ENCODE measurements at places on chromosomes 12 and 14. TPM values are rescaled to one million over a fixed set of nuclear protein-coding genes. Genes with fewer than 3 reads are reported as not detected.

DNA sequence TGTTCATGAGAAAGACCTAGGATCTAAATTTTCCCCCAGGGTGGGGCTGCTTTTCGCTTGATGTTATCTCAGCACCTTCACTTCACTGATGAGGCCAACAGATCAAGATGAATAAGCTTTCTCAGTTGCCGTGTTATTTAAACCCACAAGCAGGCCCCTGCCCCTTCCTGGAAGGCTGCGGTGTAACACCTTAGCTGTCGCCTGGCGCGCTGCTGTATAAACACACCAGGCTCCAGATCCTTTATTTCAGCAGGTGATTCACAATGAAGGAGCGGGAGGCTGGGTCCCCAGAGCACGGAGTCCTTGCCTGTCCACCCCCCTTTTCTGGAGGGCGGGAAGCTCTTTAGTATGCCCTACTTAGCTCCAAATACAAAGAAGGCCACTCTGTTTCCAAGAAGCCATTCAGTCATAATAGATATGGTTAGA, 515.4 kb downstream of the FUT8 start:
- H3K4me1 ChIP-seq = no peaks in the 10 kb centered on the region
- no peak for DNase-seq
- H3K4me3 ChIP-seq = no peak overlapping the region
- no peaks in the 10 kb centered on the region for H3K27me3 ChIP-seq
- H3K36me3 ChIP-seq = no peaks in the 10 kb centered on the region
- no peak overlapping the region for H3K27ac ChIP-seq

Gene KIF26A
- 4.6 TPM for total RNA-seq

DNA sequence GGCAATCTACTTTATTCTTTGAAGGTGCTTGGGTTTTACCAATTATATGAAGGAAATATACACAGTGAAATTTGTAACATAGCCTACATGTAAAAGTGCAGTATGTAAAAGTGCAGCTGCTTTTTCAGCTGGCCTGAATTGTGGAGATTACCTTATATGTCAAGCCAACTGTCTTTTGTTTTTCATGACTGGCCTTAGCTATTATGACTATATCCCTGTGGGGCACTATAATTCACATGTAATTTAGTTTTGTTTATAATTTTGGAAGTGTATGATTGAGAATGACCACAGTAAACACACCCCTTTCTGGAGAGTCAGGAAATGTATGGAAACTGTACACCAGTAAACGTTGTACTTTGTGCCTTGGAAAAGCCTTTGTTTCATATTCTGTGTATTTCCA, 435.0 kb upstream of the STXBP6 start:
- no peak for DNase-seq
- H3K36me3 ChIP-seq = no peaks in the 10 kb centered on the region
- no peaks in the 10 kb centered on the region for H3K27me3 ChIP-seq
- no peak overlapping the region for H3K4me3 ChIP-seq
- no peaks in the 10 kb centered on the region for H3K4me1 ChIP-seq
- no peak overlapping the region for H3K27ac ChIP-seq

- DNase-seq = no peak
- no peaks in the 10 kb centered on the region for H3K4me1 ChIP-seq
- no peaks in the 10 kb centered on the region for H3K27me3 ChIP-seq
- H3K36me3 ChIP-seq = no peaks in the 10 kb centered on the region
- no peak overlapping the region for H3K4me3 ChIP-seq
Observed at GRCh38 chr14:51609251-51609954, 42.3 kb upstream of the FRMD6 start.

DNA sequence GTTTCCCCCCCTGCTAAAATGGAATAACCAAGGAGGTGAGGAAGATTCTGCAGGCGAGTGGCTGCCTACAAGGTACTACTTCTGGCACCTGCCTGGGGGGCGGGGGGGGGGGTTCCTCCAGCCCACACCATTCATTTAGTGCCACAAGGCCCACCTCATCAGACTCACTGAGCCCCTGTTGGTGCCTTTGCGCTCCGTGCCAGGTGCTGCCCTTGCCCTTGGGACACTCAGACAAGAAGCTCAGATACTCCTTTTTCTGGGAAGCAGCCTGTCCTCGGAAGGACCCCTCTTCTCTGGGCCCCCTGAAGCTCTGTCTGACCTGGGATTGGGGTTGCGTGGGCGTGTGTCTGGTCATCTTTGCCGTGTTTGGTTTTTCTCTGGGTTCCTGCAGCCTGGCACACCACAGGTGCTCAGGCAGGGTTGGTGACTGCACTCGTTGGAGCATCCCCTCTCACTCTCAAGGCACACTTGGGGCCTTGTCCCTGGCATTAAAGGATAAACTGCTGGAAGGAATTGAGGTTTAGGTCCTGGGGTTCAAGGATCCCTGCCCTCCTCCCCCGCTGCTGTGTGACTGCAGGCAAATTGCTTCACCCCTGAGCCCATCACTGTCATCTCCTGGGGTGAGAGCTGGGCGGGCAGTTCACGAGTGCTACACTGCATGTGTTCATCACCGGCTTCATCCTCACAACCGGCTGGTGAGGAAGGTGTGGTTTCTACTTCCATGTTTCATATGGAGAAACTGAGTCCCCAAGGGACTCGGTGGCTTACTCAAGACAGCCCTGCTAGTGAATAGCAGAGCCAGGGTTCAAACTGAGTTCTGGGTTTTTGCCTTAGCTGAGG, 16.9 kb downstream of the FAM222A start:
- H3K4me1 ChIP-seq = no peaks in the 10 kb centered on the region
- H3K4me3 ChIP-seq = no peak overlapping the region
- H3K36me3 ChIP-seq = no peaks in the 10 kb centered on the region
- no peak overlapping the region for H3K27ac ChIP-seq
- no peaks in the 10 kb centered on the region for H3K27me3 ChIP-seq

Gene DPPA3
- not detected for total RNA-seq

Gene RNASE3
- total RNA-seq = not detected

Gene MRPL51
- 95.5 TPM for total RNA-seq

DNA sequence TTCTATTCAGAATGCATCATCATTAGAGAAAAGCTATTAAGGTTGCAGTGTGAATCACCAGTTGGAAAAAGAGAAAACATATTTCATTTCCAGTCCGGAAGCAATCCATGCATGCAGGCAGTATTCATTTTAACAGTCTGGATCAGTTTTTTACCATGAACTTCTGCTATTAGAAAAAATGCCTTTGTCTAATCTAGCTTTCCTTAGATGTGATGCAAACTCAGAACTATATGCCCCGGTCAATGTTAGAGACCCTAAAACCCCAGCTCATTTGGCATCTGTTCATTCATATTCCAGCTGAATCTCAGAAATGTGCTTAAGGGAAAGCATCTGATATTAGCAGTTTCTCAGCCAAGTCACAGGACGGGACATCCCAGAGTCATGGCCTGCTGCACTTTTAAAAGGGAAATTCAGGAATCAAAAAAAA, 8.5 kb downstream of the IRAK3 start:
- H3K36me3 ChIP-seq = no peaks in the 10 kb centered on the region
- H3K27ac ChIP-seq = no peak overlapping the region
- H3K27me3 ChIP-seq = no peaks in the 10 kb centered on the region
- no peak overlapping the region for H3K4me3 ChIP-seq
- no peak for DNase-seq

- H3K4me3 ChIP-seq = no peak overlapping the region
- no peaks in the 10 kb centered on the region for H3K27me3 ChIP-seq
- H3K36me3 ChIP-seq = no peaks in the 10 kb centered on the region
- no peaks in the 10 kb centered on the region for H3K4me1 ChIP-seq
- DNase-seq = peak; percentile 31
- H3K27ac ChIP-seq = no peak overlapping the region
Observed at GRCh38 chr12:34602213-34602940, 580.1 kb downstream of the ALG10 start.

Gene OR4Q2
- total RNA-seq = not detected

GRCh38 chr14:31993521-31993951, 83.6 kb upstream of the ARHGAP5 start:
- H3K4me3 ChIP-seq = no peak overlapping the region
- no peak overlapping the region for H3K27ac ChIP-seq
- no peak for DNase-seq
- H3K36me3 ChIP-seq = no peaks in the 10 kb centered on the region
- H3K4me1 ChIP-seq = no peaks in the 10 kb centered on the region

Gene AQP2
- 0.21 TPM for total RNA-seq

- peak overlapping the region; percentile 9 for H3K4me3 ChIP-seq
- H3K27me3 ChIP-seq = no peaks in the 10 kb centered on the region
- H3K36me3 ChIP-seq = no peaks in the 10 kb centered on the region
- no peaks in the 10 kb centered on the region for H3K4me1 ChIP-seq
- DNase-seq = peak; percentile 95
Observed at GRCh38 chr12:52023182-52023975, 16.6 kb downstream of the TAMALIN start.

Gene C14orf132
- 39.1 TPM for total RNA-seq

Gene TSPAN19
- not detected for total RNA-seq

Gene GDF3
- total RNA-seq = 0.84 TPM

GRCh38 chr14:30227876-30228275, 300.2 kb upstream of the PRKD1 start:
- peak; percentile 50 for DNase-seq
- no peaks in the 10 kb centered on the region for H3K36me3 ChIP-seq
- peaks cover 9% of the 10 kb centered on the region for H3K4me1 ChIP-seq
- peak overlapping the region; percentile 84 for H3K27ac ChIP-seq

- H3K36me3 ChIP-seq = no peaks in the 10 kb centered on the region
- peak; percentile 76 for DNase-seq
- no peaks in the 10 kb centered on the region for H3K4me1 ChIP-seq
- no peaks in the 10 kb centered on the region for H3K27me3 ChIP-seq
- H3K4me3 ChIP-seq = no peak overlapping the region
Observed at GRCh38 chr12:126726481-126727217, 1540.3 kb upstream of the TMEM132C start.
